ENCODE measurements at places on chromosomes 6 and 20. TPM values are rescaled to one million over a fixed set of nuclear protein-coding genes. Genes with fewer than 3 reads are reported as not detected.

GRCh38 chr20:2451939-2452732 is 18.5 kb downstream of the SNRPB start:
- peak; percentile 85 for DNase-seq

ESR1 gene
- 0.48 TPM for total RNA-seq

MTRF1L gene
- 16.8 TPM for total RNA-seq

- no peak for DNase-seq
Observed at GRCh38 chr6:99521633-99522151, 6.5 kb upstream of the USP45 start.

MLN gene
- total RNA-seq, result not detected

- DNase-seq, result no peak
Observed at GRCh38 chr6:46888578-46888977, 33.2 kb downstream of the ADGRF5 start.

DNA sequence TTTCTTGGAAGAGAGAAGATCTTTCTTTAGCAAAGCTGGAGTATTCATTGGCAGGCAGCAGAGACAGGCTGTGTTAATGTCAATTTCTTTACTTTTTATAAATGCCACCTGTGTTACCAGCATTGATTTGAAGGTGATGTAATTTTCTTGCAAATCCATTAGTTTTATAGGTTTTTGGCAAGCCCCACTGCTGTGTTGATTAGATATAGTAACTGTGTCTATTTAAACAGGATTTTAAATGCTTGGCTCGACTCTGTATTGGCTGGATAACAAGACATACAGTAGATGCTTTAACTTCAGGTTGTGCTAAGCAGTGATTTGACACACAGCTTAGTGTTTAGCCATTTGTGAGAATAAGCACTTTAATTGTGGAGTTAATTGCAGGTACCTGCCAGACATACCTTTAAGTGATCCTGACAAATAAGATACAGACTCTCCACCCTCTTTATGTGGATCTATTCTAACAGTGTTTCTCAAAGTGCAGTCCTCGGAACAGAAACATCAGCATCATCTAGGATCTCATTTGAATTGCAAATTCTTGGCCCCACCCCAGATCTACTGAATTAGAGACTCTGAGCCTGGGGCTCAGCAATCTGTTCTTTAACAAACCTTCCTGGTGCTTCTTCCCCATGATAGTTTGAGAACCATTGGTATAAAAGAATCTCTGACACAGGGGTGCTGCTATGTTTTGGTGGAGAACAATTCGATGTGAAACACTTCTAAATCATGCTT is 397.5 kb downstream of the HDGFL1 start:
- no peak for DNase-seq

GRCh38 chr6:144379356-144379755 is 94.2 kb downstream of the UTRN start:
- DNase-seq, result peak; percentile 27

PKIB gene
- total RNA-seq, result 2.5 TPM

GRCh38 chr6:106109029-106109428 is 22.9 kb downstream of the PRDM1 start:
- DNase-seq, result no peak

- DNase-seq, result no peak
Observed at GRCh38 chr20:40890635-40891034, 138.0 kb upstream of the TOP1 start.

SEL1L2 gene
- total RNA-seq, result not detected

GRCh38 chr6:135451617-135452190 is 45.8 kb downstream of the AHI1 start:
- no peak for DNase-seq

- DNase-seq, result no peak
Observed at GRCh38 chr6:44660561-44661220, 273.2 kb downstream of the CDC5L start.

DNA sequence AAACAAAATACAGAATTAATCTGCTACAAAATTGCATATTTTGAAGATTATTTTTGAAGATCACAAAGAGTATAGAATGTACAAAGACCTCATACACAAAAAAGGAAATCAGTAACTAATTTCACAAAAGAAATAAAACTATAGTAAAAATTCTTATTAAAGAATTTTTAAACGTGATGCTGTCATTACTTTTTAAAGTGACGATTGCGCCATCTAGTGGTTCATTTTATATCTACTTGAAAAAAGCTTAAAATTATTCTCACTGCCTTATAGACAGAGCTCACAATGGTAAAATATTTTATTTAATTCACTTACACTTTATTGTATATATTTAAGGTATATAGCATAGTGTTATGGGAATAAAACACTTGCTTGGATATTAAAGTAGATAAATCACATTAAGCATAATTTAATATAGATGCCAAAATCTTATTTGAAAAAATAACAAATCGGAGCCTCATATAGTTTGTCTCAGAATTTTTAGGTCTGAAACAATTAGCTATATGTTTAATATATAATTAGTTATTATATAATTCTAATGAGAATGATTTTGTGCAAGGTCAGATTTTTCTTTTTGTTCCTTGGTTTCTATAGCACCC is 128.8 kb downstream of the PHF3 start:
- no peak for DNase-seq

DNA sequence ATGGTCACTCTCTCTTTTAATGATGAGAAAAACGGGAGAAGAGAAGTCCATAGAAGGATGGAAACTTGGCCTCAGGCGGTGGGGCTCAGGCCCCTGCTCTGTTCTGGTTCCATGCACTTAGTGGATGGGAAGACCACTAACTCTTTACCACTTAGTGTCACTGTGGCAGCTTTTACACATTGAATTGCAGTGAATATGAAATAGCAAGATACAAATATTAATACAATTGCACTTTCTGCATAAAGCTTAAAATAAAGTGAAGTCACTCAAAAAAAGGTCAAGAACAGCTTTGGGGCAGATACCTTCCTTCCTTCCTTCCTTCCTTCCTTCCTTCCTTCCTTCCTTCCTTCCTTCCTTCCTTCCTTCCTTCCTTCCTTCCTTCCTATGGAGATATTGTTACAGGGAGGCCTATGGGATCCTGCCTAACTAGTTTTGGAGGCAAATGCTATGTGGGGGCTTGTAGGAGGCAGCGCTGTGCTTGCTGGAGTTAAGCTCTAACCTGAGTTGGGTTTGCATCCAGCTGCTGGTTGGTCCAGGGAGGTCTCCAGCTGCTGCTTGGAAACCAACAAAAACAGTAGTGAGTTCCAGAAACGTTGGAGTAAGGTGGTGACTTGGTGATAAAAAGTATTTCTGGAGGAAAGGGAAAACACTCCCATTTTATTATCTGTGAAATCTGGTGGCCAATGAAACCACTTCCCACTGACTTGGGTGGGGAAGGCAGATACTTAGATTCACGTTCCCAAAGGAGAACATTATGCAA is 62.3 kb upstream of the NKX2-2 start:
- no peak for DNase-seq

SIRPD gene
- not detected for total RNA-seq

DNA sequence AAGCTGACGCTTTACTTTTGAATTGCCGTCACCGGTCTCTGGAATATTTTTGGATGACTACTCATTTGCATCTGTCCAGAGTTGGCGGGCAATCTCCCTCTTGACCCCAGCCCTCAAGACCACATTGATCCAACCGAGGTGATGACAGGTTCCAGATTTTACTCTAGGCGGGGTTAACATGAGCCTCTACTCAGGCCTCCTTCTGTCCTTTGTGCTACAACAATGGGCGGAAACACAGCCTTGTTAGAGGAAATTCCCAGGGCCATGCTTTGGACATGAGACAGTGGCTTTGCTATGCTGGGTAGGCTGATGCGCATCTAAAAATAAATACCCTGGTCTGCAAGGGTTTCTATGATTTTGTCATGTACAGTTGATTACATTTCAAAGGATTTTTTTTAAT is 27.0 kb upstream of the ADGRF5 start:
- DNase-seq, result no peak

DNA sequence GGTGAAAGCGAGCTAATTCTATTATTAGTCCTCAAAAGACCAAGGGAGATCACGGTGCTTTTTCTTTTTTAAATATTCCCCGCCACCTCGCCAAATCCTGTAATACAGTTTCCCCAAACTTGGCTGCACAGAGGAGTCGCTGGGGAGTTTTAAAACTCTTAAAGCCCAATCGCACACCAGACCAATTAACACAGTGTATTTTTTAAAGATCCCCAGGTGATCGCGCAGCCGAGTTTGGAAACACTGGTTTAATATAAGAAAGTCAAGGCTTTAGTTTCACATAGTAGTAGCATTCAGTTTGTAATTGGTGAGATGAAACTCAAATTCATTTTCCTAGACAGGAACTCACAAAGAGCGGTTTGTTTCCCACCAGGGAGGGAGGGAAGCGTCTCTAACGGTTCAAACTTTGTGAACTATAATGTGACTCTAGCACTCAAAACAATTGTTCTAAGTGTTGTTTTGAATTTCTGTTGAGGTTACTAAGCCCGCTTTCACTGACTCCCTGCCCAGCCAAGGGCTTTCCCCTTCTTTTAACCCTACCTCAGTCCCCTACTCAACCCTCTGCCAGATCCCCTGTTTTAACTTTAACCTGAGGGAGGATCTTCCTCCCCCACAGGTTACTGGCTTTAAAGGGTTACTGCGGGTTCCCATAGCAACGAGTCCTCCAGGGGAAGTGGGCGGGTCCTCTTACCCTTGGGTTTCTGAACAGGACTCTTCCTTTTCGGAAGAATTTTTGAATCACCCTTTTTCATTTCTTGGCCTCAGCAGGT is 25.7 kb upstream of the BTBD3 start:
- DNase-seq, result peak; percentile 76

- DNase-seq, result no peak
Observed at GRCh38 chr20:57283860-57284259, 17.4 kb upstream of the BMP7 start.

ELMO2 gene
- 47.4 TPM for total RNA-seq

MYL9 gene
- total RNA-seq, result 0.60 TPM

FOXQ1 gene
- total RNA-seq, result not detected

SNAP25 gene
- total RNA-seq, result 0.27 TPM

- DNase-seq, result no peak
Observed at GRCh38 chr20:56689852-56690485, 60.9 kb downstream of the TFAP2C start.

GRCh38 chr6:154954347-154954746 is 40.8 kb upstream of the TIAM2 start:
- DNase-seq, result no peak

- no peak for DNase-seq
Observed at GRCh38 chr6:121826156-121826810, 390.8 kb downstream of the GJA1 start.

DNA sequence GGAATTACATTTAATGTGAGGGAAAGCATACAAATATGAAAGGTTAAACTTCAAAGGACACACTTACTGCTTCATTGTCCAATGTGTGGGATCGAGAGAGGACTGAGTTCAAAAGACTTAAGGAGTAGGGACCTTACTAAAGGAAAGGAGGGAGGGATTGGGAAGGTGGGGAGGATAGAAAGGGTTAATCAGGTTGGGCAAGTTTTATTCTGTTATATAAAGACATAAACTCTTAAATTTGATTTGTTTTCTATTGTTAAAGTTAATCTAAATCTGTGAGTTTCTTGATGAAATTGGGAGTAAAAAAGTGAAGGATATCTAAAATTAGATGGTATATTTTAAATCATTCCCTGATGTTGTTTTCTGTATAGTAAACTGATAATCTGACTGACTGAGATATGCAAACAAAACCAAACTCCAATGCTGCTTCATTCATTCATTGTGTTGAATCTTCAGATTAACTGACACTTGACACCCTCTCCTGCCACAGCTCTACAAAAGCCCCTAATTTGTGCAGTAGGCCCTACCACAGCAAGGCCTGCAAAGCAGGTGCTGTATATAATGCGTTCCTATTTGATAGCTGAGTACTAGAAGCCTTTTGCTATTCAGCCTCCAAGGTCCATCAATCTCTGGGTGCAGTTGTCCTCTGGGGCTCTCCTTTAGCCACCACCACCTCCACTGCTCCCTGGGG is 1.3 kb upstream of the UBE2J1 start:
- DNase-seq, result no peak

DNA sequence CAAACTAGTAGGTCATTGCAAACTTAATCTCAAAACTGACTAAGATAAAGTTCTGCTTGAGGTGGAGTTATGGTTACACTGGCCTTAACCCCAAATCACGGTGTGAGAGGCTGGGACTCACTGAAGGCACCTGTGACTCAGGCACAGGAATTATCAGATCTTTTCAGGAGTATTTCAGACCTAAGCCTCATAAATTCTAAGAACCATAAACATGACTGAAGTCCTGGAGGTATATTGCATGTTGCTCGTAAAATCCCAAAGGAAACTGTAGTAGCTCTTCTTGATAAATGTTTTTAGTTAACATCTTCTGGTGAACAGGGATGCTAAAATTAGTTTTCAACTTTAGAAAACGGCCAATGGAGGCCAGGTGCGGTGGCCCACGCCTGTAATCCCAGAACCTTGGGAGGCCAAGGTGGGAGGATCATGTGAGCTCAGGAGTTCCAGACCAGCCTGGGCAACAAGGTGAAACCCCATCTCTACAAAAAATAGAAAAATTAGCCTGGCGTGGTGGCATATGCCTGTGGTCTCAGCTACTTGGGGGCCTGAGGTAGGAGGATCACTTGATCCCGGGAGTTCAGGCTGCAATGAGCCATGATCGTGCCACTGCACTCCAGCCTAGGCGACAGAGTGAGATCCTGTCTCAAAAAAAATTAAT is 36.5 kb downstream of the DZANK1 start:
- DNase-seq, result no peak

- DNase-seq, result no peak
Observed at GRCh38 chr20:21388566-21388965, 8.8 kb downstream of the NKX2-4 start.

DNA sequence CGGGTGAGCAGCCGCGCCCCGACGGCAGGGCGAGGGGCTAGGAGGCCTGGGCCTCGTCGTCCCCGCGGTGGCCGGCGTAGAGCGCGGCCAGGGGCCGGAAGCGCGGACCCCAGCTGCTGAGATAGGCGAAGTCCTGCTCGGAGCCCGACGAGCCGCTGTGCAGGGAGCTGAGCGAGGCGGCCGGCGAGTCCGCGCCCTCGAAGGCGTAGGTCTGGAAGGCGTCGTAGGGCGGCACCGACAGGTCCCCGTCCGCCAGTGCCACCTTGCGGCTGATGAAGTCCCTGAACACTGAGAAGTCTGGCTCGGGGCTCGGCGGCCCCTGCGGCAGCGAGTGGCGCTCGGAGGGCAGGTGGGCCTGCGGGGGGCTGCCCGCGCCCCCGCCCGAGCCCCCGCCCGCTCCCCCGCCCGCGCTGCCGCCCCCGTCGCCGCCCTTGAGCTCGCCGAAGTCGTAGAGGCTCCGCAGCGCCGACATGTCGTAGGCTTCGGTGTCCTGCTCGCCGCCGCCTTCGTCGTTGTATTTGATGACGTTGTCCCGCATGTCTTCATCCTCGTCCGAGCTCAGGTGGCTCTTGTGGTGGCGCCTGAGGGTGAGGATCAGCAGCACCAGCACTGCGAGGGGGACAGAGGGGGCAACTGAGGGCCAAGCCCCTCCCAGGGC is 56.5 kb downstream of the CD40 start:
- DNase-seq, result peak; percentile 88

SLC22A3 gene
- total RNA-seq, result not detected

TBC1D32 gene
- 9.9 TPM for total RNA-seq

MUC21 gene
- not detected for total RNA-seq

HLA-B gene
- 2,412 TPM for total RNA-seq

BNIP5 gene
- total RNA-seq, result not detected

DNA sequence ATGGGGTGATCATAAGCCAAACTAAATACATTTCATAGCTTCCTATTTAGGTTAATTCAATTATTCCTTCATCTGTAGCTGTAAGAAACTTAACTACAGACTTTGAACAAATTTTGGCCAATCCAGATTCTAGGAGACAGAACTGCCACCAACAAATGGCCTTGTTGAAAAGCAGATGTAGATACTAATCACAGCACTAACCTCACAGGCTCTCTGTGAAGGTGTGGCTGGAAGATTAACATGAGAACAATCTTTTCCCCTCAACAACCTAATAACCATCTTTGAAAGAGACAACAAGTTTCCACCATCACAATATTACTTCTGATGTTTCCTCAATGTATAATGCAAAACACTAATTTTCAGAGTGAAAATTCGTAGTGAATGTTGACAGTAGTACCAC is 87.8 kb downstream of the SESN1 start:
- DNase-seq, result no peak

Data from activated CD4-positive, alpha-beta T cell treated with anti-CD3 and anti-CD28 coated beads for 36 hours (primary cell).